ENCODE measurements at places on chromosomes 12 and 14.
A peak's percentile ranks its signal among the peaks of the same experiment; 100 is the strongest.

GRCh38 chr14:29687866-29688265 lies 239.8 kb downstream of the PRKD1 start:
- no peak for DNase-seq

DNA sequence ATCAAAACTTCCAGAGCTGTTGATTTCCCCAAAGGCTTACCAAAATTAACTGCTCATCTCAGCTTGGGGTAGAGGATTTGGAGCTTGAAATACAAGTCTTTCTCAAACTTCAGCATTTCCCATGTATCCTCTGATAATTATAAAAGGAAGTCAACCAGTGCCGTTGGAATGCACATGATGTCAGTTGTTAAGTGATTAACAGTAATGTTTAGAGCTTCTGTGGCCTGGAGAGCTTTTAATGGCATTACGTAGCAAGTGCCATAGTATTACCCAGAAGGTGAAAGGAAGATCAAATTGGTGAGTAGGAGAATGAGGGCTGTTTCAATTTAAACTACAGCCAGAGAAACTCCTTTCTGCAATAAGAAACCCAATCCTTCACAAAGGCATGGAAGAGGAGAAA lies 62.5 kb upstream of the PTPRR start:
- no peak for DNase-seq

DNA sequence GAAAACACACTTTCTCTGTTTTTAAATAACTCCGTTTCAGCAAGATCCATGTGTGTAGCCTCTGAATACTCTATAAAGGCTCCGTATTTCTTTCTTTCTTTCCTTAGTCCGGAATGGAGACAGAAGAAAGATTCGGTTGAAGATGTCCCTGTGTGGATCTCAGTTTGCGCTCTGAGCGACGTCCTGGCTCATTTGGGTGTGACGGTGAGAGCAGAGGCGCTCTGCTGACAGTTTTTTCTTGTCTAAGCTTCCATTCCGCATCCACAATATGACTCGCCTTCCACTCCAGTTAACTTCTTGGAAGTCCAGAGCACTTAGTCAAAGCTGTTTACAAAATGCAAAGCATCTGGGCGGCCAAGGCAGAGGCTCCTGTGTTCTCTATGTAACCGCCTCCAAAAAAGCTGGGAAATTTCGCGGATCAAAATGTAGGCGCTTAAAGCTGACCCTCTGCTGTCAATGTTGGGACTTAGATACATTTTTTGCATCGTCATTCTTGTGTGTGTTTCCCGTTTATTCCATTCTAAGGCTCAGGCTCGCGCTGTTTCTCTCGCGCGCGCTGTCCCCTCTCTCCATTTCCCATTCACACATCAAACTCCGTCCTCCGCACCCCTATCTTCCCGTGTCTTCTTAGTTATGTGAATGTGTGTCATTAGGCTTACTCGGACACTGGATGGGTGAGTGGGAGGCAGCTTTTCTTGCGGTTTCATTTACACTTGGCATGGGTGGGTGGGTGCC lies 880 bp upstream of the FLRT2 start:
- peak; percentile 50 for DNase-seq

- DNase-seq = no peak
Observed at GRCh38 chr12:34371050-34371449, 348.8 kb downstream of the ALG10 start.

- no peak for DNase-seq
Observed at GRCh38 chr14:51607711-51608110, 44.0 kb upstream of the FRMD6 start.

- DNase-seq = no peak
Observed at GRCh38 chr12:130134563-130134915, 27.7 kb upstream of the FZD10 start.

DNA sequence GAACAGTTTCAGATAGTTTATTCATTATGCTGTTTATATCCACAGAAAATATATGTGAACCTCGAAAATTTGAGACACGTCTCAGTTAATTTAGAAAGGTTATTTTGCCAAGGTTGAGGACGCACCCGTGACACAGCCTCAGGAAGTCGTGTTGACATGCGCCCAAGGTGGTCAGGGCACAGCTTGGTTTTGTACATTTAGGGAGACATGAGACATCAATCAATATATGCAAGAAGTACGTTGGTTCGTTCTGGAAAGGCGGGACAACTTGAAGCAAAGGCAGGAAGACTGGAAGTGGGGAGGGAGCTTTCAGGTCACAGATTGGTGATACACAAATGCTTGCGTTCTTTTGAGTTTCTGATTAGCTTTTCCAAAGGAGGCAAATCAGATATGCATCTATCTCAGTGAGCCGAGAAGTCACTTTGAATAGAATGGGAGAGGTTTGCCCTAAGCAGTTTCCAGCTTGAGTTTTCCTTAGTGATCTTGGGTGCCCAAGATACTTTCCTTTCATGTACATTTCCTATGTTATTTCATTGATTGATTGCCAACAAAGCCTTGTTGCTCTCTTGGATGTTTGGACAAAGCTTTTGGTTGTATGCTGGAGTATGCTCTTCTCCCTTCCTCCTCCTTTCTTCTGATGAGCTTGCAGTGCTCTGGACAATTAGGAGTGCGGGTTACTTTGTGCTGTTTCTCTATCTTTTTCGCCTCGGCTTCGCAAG lies 3.2 kb downstream of the SNAPC1 start:
- no peak for DNase-seq

DNA sequence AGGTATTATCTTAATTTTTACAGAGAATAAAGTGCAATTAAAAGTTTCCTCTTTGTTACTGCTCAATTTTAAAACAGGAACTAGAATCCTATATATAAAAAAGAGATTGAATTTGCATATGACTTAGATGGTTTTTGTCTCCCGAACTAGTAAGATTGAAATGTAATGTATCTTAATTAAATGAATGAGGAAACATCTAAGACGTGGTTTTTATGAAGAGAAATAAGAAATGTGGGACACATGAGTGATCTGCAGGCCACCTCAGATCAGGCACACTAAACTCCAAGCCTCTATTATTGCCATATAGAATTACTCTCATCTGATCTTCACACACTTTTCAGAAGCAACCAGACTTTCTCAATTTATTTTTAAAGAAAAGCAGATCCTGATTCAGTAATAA lies 158.6 kb downstream of the CPNE8 start:
- no peak for DNase-seq

DNA sequence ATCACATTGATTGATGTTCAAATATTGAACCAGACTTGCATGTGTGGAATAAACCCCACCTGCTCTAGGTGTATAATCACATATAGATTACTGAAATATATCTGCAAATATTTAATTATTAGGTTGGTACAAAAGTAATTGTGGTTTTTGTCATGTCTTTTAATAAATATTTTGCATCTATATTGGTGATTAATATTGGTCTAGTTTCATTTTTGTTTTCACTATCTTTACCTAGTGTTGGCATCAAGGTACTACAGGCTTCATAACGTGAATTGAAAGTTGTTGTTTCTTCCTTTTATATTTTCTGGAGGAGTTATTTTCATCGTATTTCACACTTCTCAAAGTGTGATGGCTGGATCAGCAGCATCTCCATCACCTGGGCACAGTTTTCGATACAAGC lies 740.0 kb upstream of the TMEM132C start:
- DNase-seq = no peak

DNA sequence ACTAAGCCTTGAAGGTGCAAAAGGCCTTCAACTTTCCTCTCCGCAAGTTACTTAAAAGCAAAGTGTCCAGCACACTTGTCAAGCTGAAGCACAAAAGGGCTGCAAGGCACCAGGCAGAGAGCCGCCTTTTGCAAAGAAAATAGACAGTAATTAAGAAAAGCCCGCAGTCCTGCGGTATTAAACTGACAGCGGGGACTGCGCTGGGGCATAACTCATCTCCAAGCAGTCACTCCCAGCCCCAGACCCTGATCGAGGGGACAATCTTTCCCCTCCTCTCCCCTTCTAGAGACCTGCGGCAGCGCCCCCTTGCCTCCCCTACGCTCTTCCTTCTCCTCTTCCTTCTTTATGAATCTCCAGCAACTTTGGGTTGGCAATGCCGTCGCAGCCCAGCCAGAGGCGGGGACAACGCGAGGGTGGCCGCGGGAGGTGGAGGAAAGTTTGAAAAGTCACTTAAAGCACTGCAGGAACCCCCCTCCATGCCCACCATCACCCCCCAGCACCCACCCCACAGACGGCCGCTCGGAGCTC lies 200.9 kb upstream of the CAND1 start:
- DNase-seq = peak; percentile 11

DNA sequence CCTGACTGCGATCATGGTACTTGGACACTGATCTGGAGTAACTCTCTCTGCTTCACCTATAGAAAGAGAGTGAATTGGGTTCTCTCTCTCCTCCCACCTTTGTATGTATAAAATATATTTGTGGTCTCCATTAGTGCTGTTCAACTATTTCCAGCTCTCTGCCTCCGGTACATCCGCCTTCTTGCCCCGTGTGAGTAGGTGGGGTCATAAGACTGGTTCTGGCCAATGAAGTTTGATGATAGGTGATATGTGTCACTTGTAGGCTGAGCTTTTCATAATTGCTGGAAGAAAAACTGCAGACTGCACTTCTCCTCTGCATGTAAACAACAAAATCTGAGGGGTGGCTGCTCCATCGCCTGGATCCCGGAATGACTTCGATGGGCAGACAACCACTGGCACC lies 210.4 kb downstream of the EXOC5 start:
- DNase-seq = no peak

Data from suppressor macrophage (primary cell).